ENCODE measurements at places on chromosomes 2 and 18.
A peak's percentile ranks its signal among the peaks of the same experiment; 100 is the strongest.

- no peak for DNase-seq
These were observed 3.5 kb upstream of the RNPEPL1 start for GRCh38 chr2:240564561-240565332.

- no peak for DNase-seq
These were observed 2.4 kb upstream of the OTOS start for GRCh38 chr2:240142859-240143258.

GRCh38 chr2:213016984-213017351, 134.4 kb downstream of the IKZF2 start:
- DNase-seq, result no peak

DNA sequence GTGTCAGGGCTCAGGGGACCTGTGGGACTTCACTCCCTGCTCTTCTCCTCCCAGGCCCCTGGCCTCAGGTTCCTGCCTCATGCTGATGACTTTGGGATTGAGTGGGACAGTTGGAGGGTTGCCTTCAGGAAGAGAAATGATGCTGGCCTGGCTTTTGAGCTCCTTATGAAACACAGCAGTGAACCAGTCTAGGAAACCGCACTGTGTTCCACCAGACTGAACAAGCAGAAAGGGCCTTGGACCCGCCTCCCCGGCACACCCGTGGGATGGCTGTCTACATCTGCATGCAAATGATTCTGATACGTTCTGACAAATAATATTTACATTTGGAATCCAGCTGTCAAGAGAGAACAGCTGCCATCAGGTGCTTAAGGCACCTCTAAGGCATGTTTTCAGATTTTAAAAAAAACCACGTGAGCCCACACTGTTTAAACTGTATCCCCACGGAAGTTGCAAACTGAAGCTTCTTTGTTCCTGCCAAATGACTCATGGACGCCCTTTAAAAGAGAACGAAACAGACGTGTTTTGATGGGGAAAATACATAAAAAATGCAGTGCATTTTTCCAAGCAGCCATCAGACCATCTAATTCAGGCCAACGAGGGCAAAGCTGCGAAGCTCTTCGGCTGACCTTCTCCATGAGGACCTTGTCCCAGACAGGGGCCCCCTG, 27.6 kb upstream of the ASAP2 start:
- DNase-seq, result peak; percentile 2

GRCh38 chr2:3300224-3300995, 77.2 kb downstream of the EIPR1 start:
- DNase-seq, result no peak

- DNase-seq, result peak; percentile 34
These were observed 748 bp upstream of the ZNF804A start for GRCh38 chr2:184597571-184597991.

GRCh38 chr2:98693477-98693876, 37.5 kb downstream of the MGAT4A start:
- DNase-seq, result no peak

GRCh38 chr2:241141214-241141770, 8.0 kb downstream of the PASK start:
- DNase-seq, result no peak

DNA sequence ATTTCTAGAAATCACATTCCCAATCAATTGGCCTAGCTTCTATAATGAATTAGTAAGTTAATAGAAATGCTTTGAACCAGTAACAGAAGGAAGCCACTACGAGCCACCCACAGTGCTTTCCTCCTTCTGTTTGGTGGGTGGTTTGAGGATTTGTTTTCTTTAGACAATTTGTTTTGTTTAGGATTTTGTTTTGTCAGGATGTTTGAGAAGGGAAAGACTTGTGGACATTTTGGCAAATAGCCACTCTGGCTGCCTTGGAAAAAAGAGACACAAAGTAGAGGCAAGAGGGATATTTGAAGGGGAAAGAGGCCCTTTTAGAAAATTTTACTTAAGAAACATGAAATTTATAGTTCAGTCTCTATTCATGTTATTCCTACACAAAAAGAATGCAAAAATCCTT, 47.7 kb downstream of the TANK start:
- no peak for DNase-seq

DNA sequence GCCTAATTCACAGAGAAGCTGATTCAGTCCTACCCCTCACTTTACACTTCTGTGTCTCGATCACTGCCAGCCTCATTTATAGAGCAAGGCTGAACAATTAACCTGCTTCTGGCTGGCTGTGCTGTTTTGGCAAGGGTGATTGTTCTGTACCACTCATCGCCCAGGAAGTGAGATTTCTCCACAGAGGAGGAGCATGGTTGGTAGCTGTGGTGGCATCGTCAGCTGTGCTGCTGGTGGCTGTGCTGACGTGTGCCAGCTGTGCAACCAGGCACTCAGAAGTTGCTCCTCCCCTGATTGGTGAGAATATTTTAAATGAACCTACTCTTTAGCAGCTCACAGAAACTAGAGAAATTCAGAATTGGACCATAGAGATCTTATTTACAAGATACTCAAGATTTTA, 158.3 kb downstream of the EML6 start:
- no peak for DNase-seq

- no peak for DNase-seq
These were observed 35.1 kb downstream of the CHN1 start for GRCh38 chr2:174970092-174970491.

DNA sequence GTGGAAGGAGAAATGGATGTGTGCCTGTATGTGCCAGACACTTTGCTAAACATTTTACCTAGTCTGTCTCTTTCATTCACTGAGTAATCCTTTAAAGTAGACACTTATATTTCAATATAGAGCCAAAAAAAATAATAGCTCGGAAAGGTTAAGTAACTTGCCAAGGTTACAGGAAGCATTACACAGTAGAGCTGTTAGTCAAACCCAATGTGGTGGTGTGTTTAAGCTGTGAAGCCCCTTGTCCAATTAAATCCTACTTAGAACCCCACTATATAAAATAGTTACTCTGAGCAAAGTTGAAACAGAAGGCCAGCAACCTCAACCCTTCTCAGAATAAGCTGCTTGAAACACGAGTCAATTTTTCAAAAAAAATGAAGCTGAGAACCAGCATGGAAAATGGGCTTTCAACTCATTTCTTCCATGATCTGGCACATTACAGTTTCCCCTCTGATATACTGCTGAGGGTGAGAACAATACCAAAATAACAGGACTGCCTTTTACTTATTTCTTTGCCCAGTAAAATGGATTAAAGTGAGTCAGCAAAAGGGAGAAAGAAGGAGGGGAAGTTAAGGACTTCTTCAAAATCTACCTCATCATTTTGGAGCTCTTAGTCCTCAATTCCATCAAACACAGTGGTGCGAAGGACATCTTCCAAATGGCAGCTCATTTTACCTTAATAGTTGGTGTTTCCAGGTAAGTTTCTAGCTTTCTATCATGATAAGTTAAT, 7.9 kb downstream of the RDH14 start:
- DNase-seq, result no peak

GRCh38 chr2:95024371-95024770, 1.1 kb upstream of the MAL start:
- peak; percentile 84 for DNase-seq

GRCh38 chr18:45415614-45416013, 199.7 kb upstream of the SLC14A2 start:
- DNase-seq, result no peak

DNA sequence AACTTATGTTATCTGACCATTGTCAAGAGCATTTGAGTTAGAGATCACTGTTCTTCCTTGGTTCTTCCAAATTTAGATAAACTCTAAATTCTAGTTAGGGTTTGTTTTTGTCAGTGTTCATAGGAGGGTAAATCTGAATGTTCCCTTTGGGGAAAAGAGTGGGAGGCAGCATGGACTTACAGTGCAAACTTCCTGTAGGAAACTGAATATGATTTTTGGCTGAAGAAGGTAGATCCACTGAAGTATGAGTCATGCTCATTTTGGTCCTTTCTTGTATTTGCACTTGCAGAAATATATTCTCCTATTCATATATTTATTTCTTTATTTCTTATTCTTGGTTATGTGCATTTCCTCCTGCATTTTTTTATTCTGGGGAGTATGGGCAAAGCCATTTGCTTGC, 27.3 kb downstream of the CCDC85A start:
- no peak for DNase-seq

DNA sequence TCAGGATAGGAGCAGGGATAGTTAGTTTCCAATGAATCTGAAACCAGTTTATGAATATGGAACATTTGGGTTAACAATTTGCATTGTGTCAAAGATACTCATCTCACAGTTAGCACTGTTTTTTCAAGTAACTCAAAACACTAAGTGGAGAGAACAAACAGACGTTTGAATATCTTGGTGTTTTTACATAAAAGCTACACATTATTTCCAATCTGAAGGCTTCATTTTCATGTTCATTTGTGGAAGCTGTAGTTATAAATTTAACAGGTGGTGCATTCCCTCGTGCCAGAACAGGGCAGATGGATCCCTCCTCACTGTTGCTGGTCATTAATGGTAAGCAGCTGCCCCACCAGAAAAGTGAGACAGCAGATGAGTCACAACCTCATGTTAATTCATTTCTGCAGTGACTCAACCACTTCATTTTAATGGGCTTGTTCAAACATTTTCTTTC, 286.9 kb downstream of the TMX3 start:
- DNase-seq, result peak; percentile 52

DNA sequence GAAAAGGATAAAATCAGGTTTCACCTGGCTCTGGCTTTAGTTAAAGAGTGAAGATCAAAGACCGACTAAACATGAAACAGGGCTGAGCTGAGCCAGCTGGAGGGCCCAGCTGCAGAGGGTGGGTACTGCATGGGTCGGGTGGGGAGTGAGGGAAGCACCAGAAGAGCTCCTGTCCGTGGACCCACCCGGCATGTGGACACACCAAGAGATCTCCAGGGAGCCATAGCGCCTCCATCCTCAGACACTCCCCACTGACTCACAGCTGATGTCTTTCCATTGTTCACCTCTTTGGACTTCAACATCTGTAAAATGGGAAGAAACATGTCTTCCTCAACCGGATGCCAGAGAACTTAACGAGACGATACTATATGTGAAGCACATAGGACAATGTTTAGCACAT, 178.3 kb upstream of the KLHL29 start:
- DNase-seq, result no peak

DNA sequence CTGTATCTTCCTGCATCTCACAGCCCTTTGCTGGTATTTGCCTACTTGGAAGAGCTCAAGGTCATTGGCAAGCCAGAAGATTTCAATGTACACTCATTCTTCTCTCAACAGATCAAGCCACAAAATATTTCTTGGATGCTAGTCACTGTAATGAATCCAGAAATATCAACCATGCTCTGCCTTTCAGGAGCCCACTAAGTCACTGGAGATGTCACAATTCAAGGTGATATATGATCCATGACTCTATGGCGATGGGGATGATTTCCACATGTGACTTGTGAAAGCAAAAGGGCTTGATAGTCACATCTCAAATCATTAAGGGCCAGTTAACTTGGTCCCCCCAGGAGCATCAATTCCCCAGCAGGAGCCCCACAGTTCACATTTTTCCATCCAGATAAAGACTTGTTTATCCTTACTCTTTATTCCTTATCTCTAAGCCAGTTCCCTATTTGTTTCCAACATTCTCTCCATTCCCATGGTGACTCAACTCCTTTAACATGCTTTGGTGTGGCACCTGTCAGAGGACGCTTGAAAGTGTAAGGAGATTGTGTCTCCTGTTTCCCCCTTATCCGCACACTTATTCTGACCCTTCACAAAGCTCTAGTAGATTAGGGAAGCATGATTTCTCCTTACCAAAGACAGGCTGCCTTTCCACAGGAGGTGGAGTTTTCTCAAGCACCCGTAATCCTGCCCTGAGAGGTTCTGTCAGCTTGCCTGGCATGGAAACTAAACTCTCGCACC, 15.8 kb downstream of the PKDCC start:
- DNase-seq, result no peak

- no peak for DNase-seq
These were observed 46.4 kb downstream of the ZNF804A start for GRCh38 chr2:184644685-184645084.

DNA sequence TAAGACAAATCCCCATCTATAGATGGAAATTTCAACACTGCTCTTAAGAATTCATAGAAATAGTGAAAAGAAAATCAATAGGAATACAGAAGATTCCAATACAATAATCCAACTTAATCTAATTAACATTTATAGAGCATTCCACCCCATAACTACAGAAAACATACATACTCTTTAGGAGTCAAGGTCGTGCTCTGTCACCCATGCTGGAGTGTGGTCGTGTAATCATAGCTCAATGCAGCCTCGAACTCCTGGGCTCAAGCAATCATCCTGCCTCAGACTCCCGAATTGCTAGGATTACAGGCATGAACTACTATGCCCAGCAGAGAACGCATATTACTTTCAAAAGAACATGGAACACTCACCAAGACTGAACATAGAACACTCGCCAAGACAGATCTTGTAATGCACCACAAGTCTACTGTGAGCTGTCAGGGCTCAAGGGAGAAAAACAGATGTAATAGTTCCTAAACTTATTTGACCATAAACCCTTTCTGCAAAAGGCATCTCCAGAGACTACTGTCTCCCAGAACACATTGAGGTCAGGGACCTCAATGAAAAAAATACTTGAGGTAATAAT, 14.1 kb downstream of the MEMO1 start:
- DNase-seq, result no peak

DNA sequence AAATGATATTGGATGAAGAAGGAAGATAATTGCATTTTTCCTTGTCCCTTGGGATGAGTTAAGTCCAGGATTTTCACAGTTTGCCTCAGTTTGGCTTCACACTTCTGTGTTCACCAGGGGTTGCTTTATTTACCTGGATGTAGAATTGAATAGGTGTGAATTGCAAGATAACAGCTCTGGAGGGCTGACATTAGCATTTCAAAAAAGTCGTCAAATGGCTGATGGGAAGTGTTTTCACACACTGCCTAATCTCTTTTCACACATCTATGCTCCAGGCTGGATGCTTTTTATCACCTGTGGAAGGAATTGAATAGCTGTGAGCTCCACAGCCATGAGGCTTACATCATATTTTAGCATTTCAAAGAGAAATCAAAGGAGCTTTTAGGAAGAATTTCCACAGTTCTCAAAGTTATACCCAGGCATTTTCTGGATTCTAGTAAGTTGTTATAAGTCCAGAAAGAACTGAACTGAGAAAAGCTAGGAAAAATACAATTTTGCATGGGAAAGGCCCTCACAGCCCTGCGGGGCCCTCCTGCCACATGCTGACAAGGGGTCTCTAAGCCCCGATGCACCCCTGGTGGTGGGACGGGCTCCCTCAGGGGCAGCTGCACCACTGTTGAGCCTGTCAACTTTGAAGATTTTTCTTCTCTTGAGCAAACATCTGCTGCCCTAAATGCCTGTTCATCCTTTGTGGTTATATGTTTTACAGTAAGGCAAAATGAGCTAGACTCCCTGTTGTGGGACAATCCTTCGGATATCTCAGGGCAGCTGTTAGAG, 43.9 kb downstream of the TEX51 start:
- no peak for DNase-seq

DNA sequence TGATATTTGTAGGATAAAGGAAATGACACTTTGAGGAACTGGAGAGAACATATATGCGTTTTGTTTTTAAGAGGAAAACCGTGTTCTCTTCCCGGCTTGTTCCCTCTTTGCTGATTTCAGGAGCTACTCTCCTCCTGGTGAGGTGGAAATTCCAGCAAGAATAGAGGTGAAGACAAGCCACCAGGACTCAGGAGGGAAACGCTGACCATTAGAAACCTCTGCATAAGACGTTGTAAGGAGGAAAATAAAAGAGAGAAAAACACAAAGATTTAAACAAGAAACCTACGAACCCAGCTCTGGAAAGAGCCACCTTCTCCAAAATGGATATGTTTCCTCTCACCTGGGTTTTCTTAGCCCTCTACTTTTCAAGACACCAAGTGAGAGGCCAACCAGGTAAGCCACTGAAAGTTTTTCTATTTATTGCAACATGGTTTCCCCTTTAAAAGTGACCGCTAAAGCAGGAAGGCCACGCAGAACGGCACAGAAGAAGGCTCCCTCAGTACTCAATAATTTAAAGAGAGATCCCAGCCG, 735 bp downstream of the NRP2 start:
- peak; percentile 30 for DNase-seq

Measured in midbrain (tissue), 1 donor.